ENCODE measurements at places on chromosomes 3 and 15.

GRCh38 chr3:24060055-24060454, 115.0 kb downstream of the NR1D2 start:
- DNase-seq = no peak

DNA sequence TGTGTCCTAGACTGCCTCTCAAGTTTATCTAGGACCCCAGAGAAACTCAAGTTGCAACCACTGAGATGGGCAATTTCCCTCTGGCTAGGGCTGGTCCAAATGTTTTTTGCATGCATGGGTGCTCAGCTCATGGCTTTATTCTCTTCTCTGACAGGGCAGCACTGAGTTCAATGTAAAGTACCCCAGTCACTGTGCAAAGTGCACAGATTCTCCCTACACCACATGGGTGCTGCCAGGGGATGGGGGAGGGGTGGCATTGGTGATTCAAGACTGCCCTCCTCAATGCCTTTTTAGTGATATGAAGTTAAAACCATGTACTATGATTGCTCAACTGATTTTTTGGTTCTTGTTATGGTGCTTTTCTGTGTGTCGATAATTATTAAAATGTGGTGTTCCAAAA, 14.8 kb upstream of the RAD51 start:
- no peak for DNase-seq

DNA sequence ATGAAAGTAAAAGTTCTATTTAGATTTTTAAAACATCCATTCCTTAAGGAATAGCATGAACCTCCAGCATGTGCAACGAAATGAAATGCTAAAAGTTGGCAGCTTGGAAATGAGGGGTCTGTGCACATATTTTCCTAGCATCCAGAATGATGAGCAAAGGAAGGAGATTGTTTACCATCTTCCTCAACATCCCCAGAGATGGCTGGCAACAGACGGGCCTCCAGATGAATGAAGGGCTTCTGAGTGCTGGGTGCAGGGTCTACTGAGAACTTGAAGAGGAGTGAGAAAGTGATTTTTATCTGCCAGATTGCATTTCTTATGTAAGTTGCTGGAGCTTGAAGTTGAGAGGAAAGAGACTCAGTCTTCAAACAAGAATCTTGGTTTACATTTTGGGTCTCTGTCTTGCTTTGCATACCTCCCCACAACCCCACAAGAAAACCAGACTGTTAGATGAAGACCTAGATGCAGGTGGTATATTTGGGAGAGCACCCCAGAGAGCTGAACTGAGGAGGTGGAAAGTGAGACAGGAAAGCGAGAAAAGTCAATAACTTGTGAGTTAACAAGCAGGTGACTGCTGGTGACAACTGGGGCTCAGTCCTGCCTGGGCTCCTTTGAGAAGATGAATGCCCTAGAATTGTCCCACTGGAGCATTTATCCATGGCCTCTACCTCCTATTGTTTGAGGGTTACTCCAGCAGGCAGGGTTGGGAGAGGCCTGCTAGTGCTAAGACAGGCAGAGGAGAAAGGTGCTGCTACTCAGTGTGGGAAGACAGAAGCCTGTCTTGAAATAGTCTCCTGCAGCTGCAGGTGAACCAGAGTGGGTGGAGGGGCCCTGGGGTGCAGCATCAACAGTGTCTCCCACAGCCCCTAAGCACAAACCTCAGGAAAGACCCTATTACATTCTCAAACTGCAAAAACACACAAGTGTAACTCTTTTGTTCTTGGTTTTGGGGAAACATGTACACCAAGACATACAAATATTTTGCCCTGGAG, 10.5 kb upstream of the CCK start:
- no peak for DNase-seq

DNA sequence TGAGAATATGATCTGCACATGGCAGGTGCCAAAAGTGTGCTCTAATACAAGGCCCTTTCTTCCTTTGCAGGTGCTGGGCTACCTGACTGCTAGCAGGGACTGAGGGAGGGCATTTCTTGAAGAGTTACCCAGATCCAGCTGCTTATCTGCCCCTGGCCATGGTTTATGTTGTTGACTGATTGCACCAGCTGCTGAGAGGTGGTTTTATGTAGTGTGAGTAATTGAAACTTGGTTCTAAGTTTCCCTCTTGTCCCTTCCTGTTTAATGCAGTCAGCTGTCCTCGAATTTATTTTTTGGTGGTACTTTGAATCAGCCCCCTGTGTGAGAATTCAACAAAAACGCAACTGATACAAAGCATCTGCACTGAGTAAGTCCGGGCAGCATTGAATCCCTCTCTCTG, 288.3 kb upstream of the C2CD4B start:
- no peak for DNase-seq

GRCh38 chr3:105728771-105729312, 140.0 kb downstream of the CBLB start:
- no peak for DNase-seq

DNA sequence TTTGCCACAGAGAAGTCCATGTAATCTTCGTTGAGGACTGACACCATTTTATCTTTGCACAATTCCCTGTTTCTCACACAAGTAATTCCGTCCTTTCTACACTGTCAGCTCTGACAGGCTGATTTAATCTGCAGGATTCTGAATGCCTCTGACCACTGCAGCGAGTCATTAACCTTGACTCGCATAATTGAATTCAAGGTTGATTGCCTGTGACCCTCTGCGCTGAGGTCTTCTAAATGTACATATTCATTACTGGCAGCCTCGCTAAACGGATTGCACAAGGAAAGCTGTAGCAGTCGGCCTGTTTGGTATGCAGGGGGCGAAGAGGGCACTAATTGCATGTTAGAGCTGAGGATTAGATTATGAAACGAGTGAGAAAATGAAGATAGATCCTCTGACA, 147.8 kb downstream of the SHOX2 start:
- DNase-seq = no peak

GRCh38 chr3:111547631-111548030, 5.6 kb downstream of the CD96 start:
- peak; percentile 56 for DNase-seq

DNA sequence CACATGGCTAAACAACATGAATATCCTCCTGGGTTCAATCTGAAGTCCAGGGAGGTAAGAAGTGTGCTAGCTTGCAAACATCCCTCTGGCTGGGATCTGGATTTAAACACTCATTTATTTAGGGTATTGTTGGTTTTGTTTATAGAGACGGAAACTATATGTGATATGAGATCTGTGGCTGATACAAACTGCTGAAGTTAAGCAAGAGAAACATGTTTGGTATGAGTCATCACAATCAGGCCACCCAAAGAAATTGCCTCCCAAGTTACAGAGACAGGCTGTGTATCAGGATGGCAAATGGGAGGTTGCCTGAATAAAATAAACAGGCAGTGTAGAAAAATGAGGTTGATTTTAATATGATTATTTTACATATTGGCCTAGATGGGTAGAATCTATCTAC, 562.1 kb downstream of the IGSF11 start:
- no peak for DNase-seq

DNA sequence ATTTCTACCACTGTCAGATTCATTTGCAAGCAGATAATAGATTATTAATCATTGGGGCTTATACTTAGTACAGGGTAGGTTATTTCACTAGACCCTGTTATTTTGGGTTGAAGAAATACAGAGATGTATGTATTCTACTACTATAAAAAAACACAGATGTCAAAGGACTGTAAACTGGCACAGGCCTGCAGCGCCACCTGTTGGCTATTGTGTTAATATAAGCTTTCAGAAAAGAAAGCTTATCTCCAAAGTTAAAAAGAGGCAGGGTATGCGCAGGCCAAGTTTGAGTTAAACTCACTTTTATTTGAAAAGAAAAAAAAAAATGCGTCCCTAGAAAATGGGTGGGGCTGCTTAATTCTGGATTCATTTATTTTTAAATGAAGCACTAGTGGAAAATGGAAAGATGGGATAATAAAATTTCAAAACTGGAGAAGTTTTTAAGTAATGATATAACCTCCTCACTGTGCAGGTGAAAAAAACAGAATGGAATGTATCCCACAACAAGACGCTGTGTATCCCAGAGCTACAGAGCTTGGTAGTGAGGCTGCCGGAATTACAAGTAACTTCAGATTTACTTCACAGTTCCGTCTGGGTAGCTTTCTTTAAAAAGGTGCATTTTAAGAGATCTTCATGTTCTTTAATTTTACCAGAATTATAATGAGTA, 407.2 kb upstream of the TGFBR2 start:
- peak; percentile 69 for DNase-seq

DNA sequence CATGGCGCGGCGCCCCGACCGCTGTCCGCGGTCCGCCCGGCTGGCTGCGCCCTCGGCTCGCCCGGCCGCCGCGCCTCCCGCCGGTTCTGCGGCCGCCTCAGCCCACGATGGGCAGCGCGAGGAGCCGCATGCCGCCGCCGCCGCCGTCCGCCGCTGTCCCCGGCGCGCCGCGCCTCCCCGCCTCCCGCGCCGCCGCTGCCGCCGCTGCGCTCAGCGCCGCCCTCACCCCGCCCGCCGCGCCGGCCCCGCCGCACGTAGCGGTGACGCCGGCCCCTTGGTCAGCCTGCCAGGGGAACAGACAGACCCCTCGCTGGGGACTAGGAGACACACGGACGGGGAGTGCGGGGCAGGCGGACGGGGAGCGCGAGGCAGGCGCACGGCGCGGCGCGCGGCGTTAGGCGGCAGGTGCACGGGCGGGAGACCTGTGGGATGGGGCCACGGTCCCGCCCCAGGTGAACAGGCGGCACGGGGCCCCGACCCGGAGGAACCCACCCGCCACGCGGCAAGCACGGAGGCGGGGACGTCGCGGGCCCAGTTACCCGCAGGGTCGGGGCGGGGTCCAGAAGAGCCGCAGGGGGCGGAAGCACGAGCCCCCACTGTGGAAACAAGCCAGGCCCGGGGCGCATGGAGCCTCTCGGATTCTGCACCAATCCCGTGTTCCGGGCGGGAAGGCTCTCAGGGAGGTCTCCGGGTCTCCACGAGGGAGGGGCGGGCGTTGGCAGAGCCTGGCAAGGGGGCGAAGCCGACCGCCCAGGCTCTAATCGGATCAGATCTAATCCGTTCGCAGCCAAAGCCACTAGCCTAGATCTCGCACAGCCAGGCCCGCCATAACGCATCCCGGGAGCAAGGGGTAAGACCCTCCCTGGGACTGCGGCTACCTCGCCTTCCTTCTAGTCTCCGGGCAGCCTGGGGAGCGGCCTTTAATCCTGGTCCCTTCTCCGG, at the start of gene CSPG5:
Gene CSPG5 (minus strand): TSS at position 175 of the 942 bp plus-strand sequence. CDS start 172 bp downstream, at position 3.
- no peak for DNase-seq

DNA sequence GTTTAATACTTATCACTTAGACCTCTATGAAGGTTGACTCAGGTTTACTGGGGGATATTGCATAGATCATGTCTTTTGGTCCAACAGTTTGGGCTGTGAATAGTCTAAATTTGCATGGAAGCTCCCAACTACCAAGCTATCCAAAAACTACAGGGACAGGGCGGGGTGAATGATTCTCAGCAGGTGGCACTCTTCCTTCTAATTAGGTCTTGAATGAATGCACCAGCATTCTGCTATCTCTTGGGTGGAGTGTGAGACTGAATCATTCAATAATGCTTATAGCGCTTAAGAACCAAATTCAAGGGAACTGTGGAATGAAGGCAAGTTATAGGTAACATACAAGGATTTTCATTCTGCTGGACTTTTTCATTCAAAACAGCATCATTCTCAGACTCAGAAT, 346.3 kb downstream of the TIGIT start:
- no peak for DNase-seq

GRCh38 chr3:194482196-194482593, 4.6 kb downstream of the ATP13A3 start:
- no peak for DNase-seq

DNA sequence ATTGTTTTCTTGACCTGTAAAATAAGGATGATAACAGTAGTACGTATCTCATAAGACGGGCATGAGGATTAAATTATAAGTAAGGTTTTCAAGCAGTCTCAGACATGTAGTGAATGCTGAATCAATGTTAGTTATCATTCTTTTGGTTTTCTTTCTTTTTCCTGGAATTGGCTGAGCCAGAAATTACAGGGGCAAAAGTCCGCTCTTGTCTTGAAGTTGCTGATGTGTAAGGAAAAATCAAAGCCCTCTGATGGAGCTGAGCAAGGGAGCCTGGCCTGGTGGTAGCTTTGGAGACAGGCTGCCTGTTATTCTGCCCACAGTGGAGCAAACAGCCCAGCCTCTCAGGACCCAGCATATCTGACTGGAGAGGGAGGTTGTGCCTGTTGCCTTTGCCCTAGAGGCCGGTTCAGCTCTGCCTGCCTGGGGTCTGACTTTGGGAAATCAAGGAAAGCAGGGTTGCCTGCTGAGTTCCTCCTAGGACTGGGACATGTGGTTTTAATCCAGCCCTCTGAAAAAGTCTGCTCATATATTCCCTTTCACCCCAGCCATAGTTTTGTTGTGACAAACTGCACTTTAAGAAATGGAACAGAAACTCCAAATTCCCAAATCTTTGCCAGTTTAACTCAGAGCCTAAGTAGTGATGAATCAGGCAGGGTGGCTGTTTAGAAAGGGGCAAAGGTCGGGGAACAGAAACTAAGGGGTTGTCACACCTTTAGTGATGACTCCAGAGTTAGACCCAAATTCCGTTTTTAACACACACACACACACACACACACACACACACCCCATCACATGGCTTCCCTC, 40.1 kb downstream of the GASK1A start:
- DNase-seq = no peak

DNA sequence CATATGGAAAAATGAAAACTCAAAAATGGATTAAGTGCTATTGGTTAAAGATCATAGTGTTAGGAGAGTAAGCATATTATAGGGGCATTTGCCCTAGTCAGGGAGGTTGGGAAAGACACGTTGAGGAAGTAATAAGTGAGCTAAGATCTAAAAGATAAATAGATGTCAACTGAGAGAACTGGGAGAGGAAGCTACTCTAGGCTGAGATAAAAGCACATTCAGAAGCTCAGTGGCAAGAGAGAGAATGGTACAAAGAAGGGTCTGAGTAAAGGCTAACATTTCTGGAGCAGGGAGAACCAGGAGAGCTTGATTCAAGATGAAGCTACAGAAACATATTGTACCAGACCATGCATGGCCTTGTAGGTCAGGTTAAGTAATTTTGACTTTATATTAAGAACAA, 63.9 kb downstream of the TRPC1 start:
- no peak for DNase-seq

GRCh38 chr15:48751595-48751994, 59.3 kb downstream of the CEP152 start:
- DNase-seq = no peak

GRCh38 chr15:28110481-28110881, 11.4 kb upstream of the OCA2 start:
- no peak for DNase-seq

GRCh38 chr3:51354731-51355615, 30.1 kb upstream of the MANF start:
- no peak for DNase-seq

Data from Peyer's patch (tissue), 4 donors.